ENCODE measurements at places on chromosomes 13 and 19.

DNA sequence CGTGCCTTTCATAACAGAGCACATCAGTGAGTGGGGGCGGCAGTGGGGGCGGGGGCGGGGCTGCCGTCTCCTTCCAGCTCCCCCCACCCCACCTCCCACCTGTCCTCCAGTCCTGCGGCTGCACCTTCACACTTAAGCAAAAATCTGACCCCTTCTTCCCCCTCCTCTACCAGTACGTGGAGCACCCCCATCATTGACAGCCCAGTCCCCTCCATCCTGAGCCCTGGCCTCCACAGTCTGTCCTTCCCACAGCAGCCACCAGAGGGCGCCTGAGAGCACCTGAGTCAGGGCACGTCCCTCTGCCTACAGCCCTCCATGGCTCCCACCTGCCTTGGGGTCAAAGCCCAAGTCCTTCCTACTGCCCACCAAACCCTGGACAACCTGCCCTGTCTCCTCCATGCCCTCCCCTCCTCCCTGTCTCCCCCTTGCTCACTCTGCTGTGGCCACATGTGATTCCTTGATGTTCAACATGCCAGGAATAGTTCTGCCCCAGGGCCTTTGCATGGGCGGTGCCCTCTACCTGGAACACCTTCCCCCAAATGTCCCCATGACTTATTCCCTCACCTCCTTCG is 4.0 kb downstream of the EBI3 start:
- peak; percentile 54 for DNase-seq

DNA sequence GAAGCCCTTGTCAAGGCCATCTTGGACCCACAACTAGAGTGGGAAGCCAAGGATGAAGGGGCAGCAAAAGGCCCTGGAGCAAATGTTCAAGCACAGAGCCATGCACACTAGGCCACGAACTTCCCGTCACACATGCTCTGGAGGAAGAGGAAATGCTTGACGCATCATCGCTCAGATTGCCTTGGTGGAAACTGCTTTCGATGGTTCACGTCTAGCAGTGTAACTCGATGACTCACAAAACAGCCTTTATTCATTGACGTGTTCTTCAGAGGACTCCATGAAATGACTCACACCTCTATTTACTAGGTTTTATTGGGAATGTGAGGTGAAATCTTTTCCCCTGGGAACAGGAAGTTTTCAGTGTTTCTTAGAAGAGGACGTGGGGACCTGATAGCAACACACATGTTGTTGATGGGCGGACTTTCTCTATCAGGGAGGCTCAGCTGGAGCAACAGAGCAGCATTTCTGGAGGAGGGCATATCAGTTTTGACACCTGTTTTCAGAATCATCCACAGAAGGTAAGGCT is 79.8 kb upstream of the FLT1 start:
- DNase-seq: peak; percentile 41

GRCh38 chr13:20825477-20825875 is 51.7 kb upstream of the EEF1AKMT1 start:
- DNase-seq: no peak

DNA sequence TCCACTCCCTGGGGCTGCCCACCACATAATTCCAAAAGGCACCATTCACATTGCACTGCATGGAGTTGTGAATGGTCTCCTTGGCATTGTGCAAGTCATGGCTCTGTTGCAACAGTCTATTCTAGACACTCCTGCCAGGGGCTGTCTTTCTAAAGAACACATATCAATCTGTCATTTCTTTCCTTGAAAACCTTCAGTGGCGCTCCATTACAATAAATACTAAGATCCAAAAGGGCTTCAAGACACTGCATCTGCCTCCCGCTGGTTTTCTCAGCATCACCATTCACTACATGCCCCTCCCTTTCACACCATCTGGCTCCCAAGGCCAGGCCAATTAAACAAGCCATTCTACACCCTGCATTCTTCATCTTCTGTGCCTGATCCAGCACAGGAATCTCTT is 32.2 kb upstream of the TM9SF2 start:
- DNase-seq: no peak

GRCh38 chr13:57946361-57946760 is 314.8 kb downstream of the PCDH17 start:
- DNase-seq: no peak

- DNase-seq: no peak
Observed at GRCh38 chr19:1524287-1524971, 552 bp downstream of the PLK5 start.

DNA sequence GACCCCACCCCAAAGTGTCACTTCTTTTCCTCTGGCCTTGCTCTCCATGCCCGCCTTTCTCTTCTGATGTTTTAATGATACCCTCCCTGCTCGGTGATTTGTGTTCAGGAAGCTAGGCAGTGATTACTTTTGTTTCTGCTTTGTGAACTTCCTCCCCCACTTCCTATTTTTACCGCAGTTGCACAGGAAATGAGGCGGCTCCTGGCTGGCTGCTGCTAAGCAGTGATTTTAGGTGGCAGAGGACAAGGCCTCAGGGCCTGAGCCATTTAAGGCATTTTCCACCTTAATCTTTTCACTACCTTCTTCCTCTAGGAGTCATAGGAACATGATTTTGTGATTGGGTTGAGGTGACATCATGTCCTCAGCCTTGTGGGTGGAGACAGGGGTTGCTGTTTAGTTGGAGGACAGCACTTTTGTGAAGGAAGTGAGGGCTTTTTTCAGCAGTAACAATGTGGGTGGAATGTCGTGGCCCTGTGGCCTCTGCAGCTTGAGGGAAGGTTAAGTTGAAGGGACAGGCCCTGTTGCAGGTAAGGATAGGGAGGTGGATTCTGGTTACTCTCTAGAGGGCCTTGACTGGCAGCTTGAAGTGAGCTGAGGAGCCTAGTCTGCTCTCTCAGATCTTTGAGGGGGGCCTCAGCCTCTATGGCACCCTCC is 15.7 kb downstream of the GARRE1 start:
- DNase-seq: no peak

DNA sequence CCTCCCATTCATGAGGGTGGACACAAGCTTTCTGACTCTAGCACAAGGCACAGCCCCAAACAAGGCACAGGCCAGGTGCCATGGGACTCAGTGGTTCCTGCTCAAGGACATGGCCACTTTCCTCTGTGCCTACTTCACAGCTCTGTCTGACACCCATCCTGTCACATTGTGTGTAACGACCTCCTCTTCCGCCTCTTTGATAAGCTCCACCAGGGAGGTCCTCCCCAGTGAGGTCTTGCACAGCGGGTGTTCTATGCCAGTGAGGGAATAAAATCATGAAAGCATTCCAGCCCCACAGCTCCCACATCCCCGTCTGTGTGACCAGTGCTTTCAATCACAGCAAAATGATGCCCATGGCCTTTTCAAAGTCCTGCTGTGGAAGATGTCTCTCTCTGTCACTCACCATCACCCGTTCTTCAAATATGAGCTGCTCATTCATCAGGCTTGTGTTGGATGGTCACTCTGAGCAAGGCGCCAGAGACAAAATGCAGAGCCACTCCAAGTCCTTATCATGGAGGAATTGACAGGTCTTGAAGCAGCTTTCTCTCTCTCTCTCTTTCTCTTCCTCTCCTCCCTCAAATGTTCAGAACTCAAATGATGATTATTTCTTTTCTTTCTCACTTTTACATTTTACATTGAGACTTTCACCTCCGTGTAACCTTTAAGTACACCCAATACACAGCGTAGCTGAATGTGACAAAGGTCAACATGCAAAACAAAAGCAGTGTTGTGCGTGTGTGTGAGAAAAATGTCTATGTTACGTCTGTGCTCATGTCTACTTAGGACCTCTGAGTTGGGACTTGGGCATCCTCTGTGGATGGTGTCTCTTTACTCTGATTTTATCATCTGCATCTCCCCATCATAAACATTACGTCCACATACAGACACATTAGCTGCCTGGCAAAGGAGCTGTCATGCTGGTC is 8.0 kb upstream of the SPATA13 start:
- DNase-seq: no peak

DNA sequence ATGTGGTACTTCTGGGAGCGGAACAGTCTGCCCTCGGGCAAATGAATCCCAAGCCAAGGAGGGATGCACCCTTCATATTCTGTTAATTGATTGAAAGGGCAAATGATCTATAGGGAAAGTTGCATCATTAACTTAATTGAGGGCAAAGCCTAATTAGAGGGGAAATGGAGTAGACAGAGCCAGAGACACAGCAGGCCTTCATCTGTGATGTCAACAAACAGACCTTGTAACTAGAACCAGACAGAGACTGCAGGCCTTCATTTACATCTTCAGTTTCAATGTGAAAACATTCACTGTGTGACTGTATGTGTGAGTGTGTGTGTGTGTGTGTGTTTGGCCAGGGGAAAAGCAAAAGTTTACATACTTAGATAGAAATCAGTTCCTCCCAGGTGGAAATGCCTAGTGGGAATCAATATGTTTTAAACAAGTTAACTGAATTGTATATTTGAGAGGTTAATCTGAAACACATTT is 126.4 kb downstream of the SPRY2 start:
- no peak for DNase-seq

Measured in hematopoietic multipotent progenitor cell treated with erythropoietin and hydrocortisone succinate and interleukin-3 and kit ligand, for 8 days (in vitro differentiated cells).